ENCODE measurements at places on chromosomes 3 and 15.
A peak's percentile ranks its signal among the peaks of the same experiment; 100 is the strongest.

GRCh38 chr3:152174876-152175527 is 93.7 kb upstream of the MBNL1 start:
- DNase-seq = no peak

- DNase-seq = no peak
Observed at GRCh38 chr15:25830844-25831451, 32.2 kb downstream of the ATP10A start.

- no peak for DNase-seq
Observed at GRCh38 chr3:191338177-191338488, 7.8 kb upstream of the UTS2B start.

GRCh38 chr15:98177966-98178592 is 217.6 kb downstream of the ARRDC4 start:
- DNase-seq = peak; percentile 39

- peak; percentile 70 for DNase-seq
Observed at GRCh38 chr15:88627463-88627862, 6.3 kb downstream of the AEN start.

GRCh38 chr3:25547943-25548674 is 116.6 kb downstream of the TOP2B start:
- no peak for DNase-seq

GRCh38 chr3:15795651-15796308 is 2.0 kb downstream of the ANKRD28 start:
- peak; percentile 56 for DNase-seq

DNA sequence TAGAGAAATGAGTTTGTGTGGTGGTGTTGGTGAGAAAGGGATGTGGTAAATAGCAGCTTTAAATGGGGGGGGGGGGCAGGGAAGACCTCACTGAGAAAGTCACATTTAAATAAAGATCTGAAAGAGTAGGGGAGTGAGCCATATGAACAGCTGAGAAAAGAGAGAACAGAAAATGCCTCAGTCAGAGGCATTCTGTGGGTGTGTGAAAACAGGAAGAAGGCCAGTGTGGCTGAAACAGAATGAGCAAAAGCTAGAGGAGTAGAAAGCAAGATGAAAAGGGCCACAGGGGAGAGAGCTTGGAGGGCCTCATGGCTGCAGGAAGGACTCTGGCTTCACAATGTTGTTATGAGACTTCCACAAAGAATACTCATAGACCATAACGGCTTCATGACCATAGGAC is 783.3 kb downstream of the ZPLD1 start:
- peak; percentile 1 for DNase-seq

DNA sequence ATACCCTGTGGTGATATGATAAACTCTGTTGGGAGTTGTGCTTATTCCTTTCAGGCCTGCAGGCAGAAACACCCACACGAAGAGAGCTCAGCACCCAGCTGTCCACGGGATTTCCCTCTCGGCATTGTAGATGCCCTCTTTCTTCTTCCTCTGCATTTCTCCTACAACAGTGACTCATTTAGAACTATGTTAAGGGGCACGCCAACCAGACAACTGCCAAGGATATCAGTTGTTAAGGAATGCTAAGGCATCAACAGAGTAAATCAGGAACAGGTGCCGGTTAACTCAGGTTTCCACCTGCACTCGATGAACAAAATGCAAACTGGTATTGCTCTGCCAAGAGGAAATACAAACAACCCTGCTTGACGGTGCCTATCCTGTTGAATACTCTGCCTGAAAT is 270.0 kb upstream of the PEX5L start:
- DNase-seq = no peak
